Esophagus muscularis mucosa (tissue), 4 donors: ENCODE measurements at places on chromosomes 5 and 9. TPM values are rescaled to one million over a fixed set of nuclear protein-coding genes. Genes with fewer than 3 reads are reported as not detected.

- no peak for DNase-seq
Observed at GRCh38 chr9:32304495-32304894, 79.9 kb upstream of the ACO1 start.

GRCh38 chr5:109146591-109146990 lies 263.2 kb downstream of the PJA2 start:
- no peak for DNase-seq

GRCh38 chr9:130119519-130120298 lies 52.5 kb upstream of the NCS1 start:
- no peak for DNase-seq

The MPDZ gene
- 105 TPM for total RNA-seq

GRCh38 chr5:108681079-108681921 lies 66.4 kb upstream of the FER start:
- no peak for DNase-seq

The PAPPA gene
- 3.8 TPM for total RNA-seq

DNA sequence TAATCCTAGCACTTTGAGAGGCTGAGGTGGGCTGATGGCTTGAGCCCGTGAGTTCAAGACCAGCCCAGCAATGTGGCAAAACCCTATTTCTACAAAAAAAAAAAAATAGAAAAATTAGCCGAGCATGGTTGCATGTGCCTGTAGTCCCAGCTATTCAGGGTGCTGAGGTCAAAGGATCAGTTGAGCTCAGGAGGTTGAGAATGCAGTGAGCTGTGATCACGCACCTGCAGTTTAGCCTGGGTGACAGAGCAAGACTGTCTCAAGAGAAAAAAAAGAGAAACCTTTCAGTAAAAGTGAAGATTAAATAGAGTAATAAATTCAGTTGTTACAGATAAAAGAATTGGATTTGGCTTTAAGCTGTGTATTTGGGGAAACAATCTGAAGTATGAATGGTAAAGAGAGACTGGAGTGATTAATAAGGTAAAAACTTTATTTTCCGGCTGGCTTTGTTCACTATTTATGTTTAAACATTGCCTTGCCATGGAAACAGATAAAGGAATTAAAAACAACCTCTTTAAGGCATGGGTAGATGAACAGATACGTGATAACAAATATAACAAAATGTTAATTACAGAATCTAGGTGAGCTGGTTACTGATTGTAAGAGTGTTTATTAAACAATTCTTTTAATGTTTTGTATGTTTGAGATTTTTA lies 56.0 kb upstream of the PCAT7 start:
- DNase-seq, result no peak

DNA sequence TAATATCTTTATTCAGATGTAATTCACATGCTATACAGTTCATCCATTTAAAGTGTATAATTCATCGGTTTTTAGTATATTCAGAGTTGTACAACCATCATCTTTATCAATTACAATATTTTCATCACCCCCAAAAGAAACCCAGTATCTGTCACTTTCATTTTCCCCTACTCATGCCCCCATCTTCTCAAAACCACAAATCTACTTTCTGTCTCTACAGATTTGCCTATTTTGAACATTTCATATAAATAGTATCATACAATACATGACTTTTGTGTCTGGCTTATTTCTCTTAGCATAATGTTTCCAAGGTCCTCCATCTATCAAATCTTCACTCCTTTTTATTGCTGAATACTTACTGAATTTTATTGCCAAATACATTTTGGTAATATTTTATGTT lies 305.1 kb upstream of the SGCD start:
- DNase-seq, result no peak

The GRM6 gene
- not detected for total RNA-seq

The NEURL1B gene
- total RNA-seq, result 34.1 TPM

GRCh38 chr9:28249424-28249823 lies 676.1 kb upstream of the C9orf72 start:
- no peak for DNase-seq

- no peak for DNase-seq
Observed at GRCh38 chr5:134846641-134846960, 833 bp downstream of the C5orf24 start.

DNA sequence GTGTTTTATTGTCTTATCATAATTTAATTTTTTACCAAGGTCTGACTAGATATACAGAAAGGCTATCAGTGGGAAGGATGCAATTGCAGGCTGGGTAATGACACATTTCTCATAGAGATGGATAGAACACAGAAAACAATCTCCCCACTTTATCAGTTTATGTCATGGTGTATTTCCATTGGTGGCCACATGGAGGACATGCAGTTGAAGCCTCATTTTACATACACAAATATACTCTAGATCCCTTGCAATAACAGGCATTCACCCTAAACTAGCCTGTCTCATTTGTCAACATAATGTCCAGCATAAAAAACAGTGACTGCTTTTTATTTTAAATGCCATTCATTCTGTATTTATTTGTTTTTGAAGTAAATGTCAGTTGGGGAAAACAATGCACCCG lies 526.3 kb downstream of the GABRG2 start:
- no peak for DNase-seq

The ST8SIA4 gene
- 1.5 TPM for total RNA-seq

The SNCAIP gene
- total RNA-seq, result 4.2 TPM

The ADAMTS16 gene
- 0.42 TPM for total RNA-seq

- no peak for DNase-seq
Observed at GRCh38 chr5:13695076-13695712, 249.3 kb downstream of the DNAH5 start.

The STPG3 gene
- not detected for total RNA-seq

DNA sequence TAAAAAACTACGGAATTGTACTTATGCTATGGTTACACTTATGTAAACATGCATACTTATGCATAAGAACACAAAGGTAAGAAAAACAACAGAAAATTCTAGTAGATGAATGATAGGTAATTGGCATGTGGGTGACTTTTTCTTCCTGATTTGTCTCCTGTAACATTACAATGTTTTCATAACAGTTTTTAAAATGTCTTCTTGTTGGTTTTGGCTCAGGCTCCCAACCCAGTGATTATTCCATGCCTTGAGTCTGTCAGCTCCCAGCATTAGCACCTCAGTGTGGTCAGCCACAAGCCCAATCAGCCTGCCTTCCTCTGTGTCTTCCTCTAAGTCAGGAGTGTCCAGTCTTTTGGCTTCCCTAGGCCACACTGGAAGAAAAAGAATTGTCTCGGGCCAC lies 7.9 kb upstream of the FOXE1 start:
- DNase-seq, result no peak

- no peak for DNase-seq
Observed at GRCh38 chr5:114097570-114097969, 264.3 kb upstream of the KCNN2 start.

DNA sequence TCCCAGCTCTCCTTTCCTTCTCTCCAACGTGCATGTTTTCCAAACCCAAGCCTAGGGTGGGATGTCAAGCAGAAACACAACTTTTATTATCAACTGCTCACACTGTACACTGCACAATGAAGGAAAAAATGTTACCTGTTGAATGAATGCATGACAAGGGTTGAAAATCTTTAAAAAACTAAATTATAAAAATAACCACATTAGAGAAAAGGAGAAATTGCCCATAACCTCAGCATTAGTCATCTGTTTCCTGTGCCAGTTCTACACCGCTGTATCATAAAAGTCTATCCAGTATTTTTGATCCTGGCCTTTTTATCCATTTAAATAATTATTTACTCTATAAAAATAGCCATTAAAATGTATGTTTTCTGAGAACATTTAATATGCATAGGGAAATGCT lies 101.1 kb downstream of the APBA1 start:
- no peak for DNase-seq

The LHX3 gene
- not detected for total RNA-seq

DNA sequence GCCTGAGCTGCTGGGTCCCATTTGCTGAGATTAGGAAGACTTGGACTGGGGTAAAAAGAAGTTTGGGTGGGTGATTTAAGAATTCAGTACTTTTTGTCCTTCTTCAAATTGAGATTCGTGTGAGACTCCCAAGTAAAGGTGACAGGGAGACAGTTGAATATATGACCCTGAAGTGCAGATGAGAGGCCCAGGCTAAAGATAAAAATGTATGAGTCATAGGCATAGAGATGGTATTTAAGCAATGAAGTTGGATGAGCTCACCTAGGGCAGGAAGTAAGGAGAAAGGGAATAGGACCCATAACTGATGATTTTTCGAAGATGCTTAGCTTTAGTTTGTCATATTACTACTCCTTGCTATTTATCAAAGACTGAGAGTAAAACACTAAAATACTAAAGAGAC lies 255.9 kb upstream of the ADRA1B start:
- DNase-seq, result no peak

GRCh38 chr5:130532786-130533185 lies 628.5 kb downstream of the CHSY3 start:
- no peak for DNase-seq

The HTR4 gene
- total RNA-seq, result not detected

The SLC6A18 gene
- total RNA-seq, result not detected

The CTSL gene
- 71.4 TPM for total RNA-seq

The GADD45G gene
- 116 TPM for total RNA-seq

The BTNL8 gene
- total RNA-seq, result 0.34 TPM

GRCh38 chr5:143397302-143398052 lies 6.0 kb downstream of the NR3C1 start:
- no peak for DNase-seq

DNA sequence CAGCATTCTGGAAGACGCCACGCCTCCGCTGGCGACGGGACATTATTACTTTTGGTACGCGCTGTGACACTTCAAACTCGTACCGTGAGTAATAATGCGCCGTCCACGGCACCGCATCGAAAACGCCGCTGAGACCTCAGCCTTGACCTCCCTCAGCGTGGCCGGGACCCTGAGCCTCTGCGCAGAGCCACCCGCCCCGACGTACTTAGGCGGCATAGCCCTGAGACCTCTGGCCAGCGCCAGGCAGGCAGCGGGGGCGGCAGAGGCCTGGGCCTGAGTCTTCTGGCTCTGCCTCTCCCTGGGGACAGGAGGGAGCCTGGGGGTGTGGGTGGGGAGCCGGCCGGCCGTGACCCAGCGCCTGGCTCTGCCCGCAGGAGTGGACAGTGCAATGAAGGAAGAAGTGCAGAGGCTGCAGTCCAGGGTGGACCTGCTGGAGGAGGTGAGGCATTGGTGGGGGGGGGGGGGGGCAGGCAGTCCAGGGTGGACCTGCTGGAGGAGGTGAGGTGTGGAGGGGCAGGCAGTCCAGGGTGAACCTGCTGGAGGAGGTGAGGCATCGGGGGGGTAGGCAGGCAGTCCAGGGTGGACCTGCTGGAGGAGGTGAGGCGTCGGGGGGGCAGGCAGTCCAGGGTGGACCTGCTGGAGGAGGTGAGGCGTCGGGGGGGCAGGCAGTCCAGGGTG lies 8.0 kb downstream of the EGFL7 start:
- DNase-seq, result no peak

The CAMK4 gene
- total RNA-seq, result 3.6 TPM

The IL17B gene
- 20.3 TPM for total RNA-seq

DNA sequence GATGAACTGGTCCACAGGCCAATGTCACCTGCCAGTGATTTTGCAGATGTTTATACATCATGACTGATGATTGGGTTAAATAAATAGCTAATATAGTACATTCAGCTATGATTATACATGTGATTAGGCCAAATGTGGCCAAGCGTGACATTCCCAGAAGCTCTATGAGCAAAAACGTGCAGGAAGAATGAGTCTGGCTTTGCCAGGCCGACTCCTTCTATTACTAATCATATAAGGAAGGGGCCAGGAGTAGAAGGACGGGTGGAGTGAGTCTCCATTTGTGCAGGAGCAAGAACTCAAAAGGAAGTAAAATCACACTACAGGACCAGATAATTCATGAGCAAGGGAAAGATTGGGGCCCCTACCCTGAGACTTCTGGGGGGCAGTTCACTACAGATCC lies 178.2 kb downstream of the ROR2 start:
- DNase-seq, result no peak

- DNase-seq, result no peak
Observed at GRCh38 chr9:97919217-97919813, 3.0 kb downstream of the TRMO start.

The PALM2AKAP2 gene
- total RNA-seq, result 2.3 TPM
